Fibroblast of lung (primary cell): ENCODE measurements at places on chromosomes 1 and 21. TPM values are rescaled to one million over a fixed set of nuclear protein-coding genes. Genes with fewer than 3 reads are reported as not detected.

GRCh38 chr1:170131450-170131849, 14.3 kb upstream of the NTMT2 start:
- no peak overlapping the region for H3K27ac ChIP-seq
- H3K27me3 ChIP-seq: no peaks in the 10 kb centered on the region

DNA sequence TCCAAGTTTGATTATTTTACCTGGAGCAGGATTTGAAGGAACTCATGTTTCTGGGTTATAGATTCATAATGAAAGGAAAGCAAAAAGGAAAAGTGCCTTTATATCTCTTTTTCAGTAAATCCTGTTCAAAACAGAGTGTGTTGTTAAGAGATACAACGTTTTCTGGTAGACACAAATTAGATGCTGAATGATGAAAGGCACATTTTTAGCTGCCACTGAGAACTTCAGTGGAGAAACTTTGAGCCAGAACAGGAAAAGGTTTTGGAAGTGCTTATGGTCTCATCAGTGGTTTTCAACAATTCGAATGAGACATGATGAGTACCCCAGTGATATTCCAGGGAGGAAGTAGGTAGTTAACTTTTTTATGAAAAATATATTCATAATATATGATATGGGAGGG, 338.0 kb upstream of the C1orf87 start:
- H3K27me3 ChIP-seq: no peaks in the 10 kb centered on the region
- H3K4me1 ChIP-seq: no peaks in the 10 kb centered on the region
- no peak for DNase-seq
- H3K36me3 ChIP-seq: no peaks in the 10 kb centered on the region

DNA sequence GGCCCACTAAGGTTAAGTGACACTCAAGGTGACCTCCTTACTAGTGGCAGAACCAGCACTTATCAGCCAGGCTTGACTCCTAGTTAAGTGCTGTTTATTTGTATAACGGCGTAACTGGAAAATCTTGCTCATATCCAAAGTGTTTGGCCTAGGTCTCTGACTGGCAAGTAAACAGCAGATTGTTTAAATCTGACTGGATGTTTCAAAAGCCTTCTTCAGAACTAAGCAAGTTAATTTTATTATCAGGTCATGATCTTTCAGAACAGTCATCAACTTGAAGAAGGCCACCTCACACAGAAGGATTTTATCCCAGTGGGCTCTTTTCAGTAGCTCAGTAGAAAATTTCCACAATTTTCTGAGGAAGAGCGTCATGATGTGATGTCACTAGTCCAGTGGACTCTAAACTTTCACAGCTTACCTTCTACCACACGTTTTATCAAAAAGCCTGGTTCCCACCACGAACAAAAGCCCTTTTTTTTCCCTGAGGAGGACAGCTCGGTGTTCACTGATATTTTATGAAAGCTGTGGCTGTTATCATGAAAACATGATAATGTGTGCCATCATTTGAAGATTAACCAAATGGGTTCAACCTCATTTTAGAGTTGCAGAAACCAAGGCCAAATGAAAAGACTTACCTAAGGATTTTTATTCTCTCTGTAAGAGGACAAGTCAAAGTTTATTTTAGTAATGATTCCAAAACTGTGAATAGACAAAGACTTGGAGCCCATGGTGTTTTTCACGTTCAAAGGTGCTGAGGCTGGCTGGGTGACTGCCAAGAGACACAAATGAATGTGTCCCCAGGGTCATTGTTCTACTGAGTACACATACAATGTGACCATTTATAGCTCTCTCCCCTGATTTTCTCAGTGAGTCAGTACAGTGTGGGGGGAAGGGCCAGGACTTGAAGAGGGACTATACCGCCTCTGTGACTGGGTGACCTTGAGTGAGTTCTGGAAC, 9.1 kb downstream of the SGIP1 start:
- H3K36me3 ChIP-seq: no peaks in the 10 kb centered on the region
- peaks cover 29% of the 10 kb centered on the region for H3K4me1 ChIP-seq
- H3K27ac ChIP-seq: peak overlapping the region; percentile 61
- H3K4me3 ChIP-seq: no peak overlapping the region

- peaks cover 3% of the 10 kb centered on the region for H3K36me3 ChIP-seq
- DNase-seq: no peak
- no peak overlapping the region for H3K27ac ChIP-seq
- H3K4me3 ChIP-seq: no peak overlapping the region
- H3K4me1 ChIP-seq: peaks cover 15% of the 10 kb centered on the region
- no peaks in the 10 kb centered on the region for H3K27me3 ChIP-seq
Observed at GRCh38 chr1:227758366-227758765, 23.1 kb downstream of the SNAP47 start.

GRCh38 chr21:38337793-38338192, 81.0 kb downstream of the KCNJ15 start:
- H3K4me1 ChIP-seq: no peaks in the 10 kb centered on the region
- no peak for DNase-seq
- no peaks in the 10 kb centered on the region for H3K27me3 ChIP-seq
- no peaks in the 10 kb centered on the region for H3K36me3 ChIP-seq
- no peak overlapping the region for H3K4me3 ChIP-seq
- H3K27ac ChIP-seq: no peak overlapping the region

- H3K4me3 ChIP-seq: no peak overlapping the region
- H3K27me3 ChIP-seq: no peaks in the 10 kb centered on the region
- no peaks in the 10 kb centered on the region for H3K36me3 ChIP-seq
- peaks cover 4% of the 10 kb centered on the region for H3K4me1 ChIP-seq
Observed at GRCh38 chr1:192805832-192806323, 3.0 kb upstream of the RGS2 start.

DNA sequence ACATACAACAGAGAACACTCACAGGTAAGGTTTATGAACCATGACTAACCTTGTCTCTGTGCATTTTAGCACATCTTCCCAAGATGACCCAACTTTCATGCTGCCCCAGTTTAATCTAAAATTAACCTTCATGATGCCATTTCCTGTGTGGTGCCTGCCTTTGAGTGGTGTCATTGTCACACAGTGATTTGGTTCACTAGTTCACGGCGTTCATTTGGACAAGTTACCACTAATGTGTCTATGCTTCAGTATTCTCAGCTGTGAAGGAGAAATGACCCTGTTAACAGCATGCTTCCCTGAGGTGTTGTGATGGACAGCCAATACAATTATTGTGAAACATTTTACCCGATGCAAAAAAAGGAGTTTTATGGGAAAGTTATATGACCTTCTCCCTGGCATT, 693.1 kb downstream of the RWDD3 start:
- H3K27me3 ChIP-seq: no peaks in the 10 kb centered on the region
- H3K4me1 ChIP-seq: no peaks in the 10 kb centered on the region
- no peaks in the 10 kb centered on the region for H3K36me3 ChIP-seq
- H3K27ac ChIP-seq: no peak overlapping the region
- no peak for DNase-seq
- H3K4me3 ChIP-seq: no peak overlapping the region

GRCh38 chr1:91335603-91336002, 69.0 kb downstream of the HFM1 start:
- H3K4me3 ChIP-seq: no peak overlapping the region
- peak; percentile 2 for DNase-seq

- H3K36me3 ChIP-seq: no peaks in the 10 kb centered on the region
- DNase-seq: peak; percentile 35
- H3K27ac ChIP-seq: peak overlapping the region; percentile 1
- H3K27me3 ChIP-seq: peaks cover 4% of the 10 kb centered on the region
Observed at GRCh38 chr1:210233495-210234328, 1.1 kb downstream of the SERTAD4 start.

TDRD10 gene
- total RNA-seq: under 0.01 TPM in 1 of 2 replicates, not detected in the other

OR2T11 gene
- not detected in 2 replicates for total RNA-seq

RPRD2 gene
- 6.7 and 12.1 TPM in 2 replicates for total RNA-seq

DPH5 gene
- total RNA-seq: 40.8 and 56.5 TPM in 2 replicates

SDC3 gene
- 25.9 and 32.9 TPM in 2 replicates for total RNA-seq
